ENCODE measurements at places on chromosomes 12 and 14.

- DNase-seq, result no peak
These were observed 90.7 kb downstream of the OTOGL start for GRCh38 chr12:80190001-80190400.

DNA sequence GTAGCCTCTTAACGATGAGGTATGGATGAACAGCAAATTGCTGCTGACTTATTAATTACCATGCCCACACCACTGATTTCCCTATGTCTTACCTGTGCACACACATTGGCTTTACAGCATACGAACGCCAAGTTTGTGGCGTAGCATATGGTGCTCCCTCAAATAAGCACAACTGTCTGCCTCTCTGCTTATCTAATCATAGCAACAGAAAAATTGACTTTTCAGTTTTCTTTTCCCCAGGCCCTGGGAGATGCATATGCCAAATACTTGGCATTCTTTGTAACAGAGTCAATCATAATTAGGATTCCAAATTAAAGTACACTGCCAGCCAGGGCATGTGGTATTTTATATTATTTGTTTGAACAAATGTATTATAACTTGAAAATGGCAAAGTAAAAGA lies 625.5 kb downstream of the DIO2 start:
- no peak for DNase-seq

DNA sequence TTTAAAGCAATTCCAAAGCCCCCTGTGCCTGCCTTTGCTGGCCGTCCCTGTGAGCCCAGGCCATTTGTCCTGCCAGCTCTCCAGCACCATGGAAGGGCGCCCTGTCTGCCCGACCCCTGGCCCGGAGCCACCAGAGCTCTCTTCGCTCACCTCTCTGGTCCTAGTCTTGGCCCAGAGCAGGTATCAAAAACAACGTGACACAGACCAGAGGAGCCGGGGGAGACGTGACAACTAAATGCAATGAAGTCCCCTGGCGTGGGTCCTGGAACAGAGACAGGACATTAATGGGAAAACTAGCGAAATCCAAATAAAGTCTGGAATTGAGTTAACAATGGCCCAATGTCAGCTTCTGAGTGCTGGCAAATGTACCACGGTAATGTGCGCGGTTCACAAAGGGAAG lies 83.2 kb upstream of the DIO3 start:
- no peak for DNase-seq

- DNase-seq, result no peak
These were observed 83.1 kb downstream of the KICS2 start for GRCh38 chr12:64139021-64139420.

GRCh38 chr14:25841226-25841625 lies 756.6 kb downstream of the NOVA1 start:
- no peak for DNase-seq

DNA sequence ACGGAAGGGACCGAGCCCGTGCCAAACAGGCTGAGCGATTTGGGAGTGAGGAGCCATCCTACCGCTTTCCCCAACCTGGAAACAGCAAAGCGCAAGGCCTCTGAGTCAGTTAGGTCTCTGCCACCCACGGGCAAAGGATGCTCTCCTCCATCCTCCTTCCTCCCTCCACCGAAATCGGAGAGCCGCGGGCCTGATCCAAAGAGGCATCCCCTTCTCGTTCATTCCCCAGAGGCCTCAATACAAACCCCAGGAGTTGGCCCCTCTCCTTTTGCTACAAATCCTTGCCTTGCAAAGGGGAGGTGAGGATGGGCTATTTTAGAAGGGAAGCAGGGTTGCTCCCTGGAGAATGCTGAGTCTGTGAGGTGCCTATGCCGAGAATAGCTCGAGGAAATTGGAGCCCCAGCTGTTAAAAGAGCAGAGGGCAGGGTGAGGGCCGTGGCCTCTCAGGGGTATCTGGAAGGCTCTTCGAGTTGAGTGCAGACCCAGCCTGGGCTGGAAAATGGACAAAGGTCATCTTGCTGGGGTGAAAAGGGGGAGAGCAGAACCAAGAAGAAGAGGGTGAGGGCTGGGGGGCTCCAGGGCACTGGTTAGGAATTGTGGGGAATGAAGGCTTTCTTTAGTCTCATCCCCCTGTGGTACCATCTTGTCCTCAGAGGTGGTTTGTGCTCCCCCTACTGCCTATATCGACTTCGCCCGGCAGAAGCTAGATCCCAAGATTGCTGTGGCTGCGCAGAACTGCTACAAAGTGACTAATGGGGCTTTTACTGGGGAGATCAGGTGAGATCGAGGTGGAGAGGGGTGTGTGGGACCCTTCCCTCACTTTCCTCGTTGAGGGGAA lies 1.1 kb downstream of the TPI1 start:
- no peak for DNase-seq

DNA sequence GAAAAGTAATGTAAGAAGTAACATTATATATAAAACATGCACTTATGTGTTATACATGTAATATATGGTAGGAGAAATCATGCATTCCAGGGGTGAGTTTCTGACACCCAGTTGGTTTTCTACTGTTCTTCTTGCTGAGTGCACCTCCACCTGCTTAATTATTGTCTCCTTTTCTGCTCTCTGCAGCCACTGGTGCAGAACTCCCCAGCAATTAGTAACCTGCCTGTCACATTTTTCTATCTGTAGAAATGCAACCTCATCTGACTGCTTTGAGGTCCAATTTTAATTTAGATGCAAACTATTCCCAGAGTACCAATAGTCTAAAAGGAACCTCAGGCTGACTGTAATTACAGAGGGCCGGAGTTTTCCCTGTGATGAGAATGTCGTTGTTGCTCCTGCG lies 842.1 kb downstream of the AACS start:
- DNase-seq, result no peak

GRCh38 chr12:88431246-88431645 lies 149.0 kb downstream of the KITLG start:
- DNase-seq, result no peak

- DNase-seq, result no peak
These were observed 488.8 kb downstream of the ETNK1 start for GRCh38 chr12:23113781-23114180.

- DNase-seq, result no peak
These were observed 4.5 kb upstream of the GOLGA5 start for GRCh38 chr14:92789457-92790089.

DNA sequence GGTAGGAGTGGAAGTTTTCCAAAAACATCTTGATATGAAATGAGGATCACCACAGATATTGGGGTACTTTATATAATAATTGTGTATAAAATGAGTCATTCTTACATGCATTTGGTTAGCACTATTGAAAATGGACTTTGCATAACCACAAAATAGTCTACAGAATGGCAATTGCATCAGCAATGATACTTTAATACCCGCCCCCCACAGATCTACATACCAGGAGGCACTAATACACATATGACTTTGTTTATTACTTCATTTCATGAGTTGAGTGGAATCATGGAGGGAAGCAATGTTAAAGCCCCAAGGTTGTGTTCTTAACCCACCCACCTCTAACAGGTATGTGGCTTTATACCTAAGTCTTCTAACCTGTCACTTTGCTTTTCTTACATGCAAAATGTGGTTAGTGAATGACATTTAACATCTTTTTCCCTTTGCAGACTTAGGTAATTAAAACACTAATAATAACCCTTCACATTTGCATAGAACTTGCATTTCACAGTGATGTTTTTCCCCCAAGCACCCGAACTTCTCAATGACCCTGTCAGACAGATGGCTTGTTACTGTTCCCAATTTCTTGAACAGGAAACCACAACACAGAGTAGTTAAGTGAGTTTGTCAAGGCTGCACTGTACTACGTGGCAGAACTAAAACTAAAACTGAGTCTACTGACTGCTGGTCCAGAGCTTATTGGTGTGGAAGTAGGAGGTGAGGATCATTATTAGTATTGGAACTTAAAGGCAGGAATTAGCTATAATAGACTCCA lies 101.9 kb downstream of the NPAS3 start:
- DNase-seq, result no peak

GRCh38 chr14:69055125-69055524 lies 76.0 kb upstream of the ACTN1 start:
- DNase-seq, result no peak

DNA sequence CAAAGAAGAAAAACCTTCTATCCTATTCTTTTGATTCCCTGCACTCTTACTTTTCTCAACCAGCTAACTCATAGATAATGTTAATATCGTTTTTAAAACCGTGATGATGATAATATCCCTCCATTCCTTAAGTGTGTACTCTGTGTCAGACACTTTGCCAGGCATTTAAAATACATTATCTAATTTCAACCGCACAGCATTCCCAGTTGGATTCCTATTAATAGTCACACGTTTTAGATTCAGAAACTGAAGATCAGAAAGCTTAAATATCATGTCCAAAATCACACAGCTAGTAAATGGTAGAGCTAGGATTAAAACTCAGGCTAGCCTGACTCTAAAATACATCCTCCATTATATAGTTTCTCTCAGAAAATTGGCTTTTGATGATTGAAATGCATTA lies 366.0 kb downstream of the NELL2 start:
- no peak for DNase-seq
